ENCODE measurements at places on chromosomes 3 and 15.

- DNase-seq = no peak
These were observed 29.2 kb downstream of the SEMA6D start for GRCh38 chr15:47746516-47746915.

- no peak for DNase-seq
These were observed 185.4 kb downstream of the NTRK3 start for GRCh38 chr15:88071141-88071540.

- no peak for DNase-seq
These were observed 20.2 kb downstream of the PARP16 start for GRCh38 chr15:65266469-65266868.

DNA sequence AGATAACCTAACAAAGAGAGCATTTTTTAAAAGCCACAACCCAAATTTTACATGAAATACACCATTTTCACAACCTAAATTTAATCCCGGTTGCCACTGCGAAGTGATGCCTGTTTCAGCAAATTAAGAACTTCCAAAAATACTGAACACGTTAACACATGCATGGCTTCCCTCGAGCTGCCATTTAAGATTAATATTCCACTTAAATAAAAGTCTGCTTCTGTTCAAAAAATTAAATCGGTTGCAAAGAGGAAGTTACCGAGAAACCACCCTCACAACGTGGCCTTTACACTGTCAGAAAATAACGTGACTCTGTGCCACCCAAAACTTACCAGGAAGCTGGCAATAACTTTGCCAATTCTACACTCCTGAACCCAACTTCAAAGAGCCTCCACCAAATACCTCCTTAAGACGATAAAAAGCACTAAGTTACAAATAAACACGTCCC, 1.2 kb downstream of the TBL1XR1 start:
- no peak for DNase-seq

DNA sequence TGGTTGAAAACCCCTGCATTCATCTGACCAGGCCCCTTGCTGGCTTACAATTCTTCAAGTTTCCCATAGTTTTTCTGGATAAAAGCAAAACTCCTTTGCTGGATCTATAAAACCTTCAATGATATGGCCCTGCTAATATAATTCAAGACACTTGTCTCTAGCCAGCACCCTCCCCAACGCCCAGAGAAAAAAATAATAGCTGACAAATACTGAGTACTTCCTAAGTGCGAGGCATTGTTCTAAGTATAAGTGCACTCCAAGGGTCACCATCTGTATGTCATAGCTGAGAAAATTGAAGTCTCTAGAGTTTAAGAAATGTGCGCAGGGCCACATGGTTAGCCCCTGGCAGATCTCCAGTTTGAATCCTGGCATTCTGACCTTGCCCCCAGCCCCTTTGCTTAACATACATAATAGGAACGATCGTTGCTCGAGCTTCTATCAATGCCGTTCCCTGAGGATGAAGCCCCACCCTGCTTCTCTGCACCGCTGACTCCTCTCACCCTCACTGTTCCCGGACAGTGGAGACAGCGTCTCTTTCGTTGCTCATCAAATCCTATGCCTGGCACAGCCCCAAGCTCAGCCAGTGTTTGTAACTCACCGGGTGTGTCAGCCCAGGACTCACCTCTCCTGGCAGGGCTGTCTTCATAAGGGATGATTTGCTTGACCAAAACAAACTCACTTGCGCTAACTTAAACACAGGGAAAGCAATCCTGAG, 377.1 kb upstream of the PROK2 start:
- no peak for DNase-seq

GRCh38 chr3:71940486-71940885, 155.5 kb upstream of the PROK2 start:
- DNase-seq = no peak

Measured in activated CD4-positive, alpha-beta T cell treated with anti-CD3 and anti-CD28 coated beads for 48 hours (primary cell).